ENCODE measurements at places on chromosomes 2 and 18.

- no peak for DNase-seq
These were observed 94.6 kb downstream of the CERS6 start for GRCh38 chr2:168550670-168551069.

GRCh38 chr2:241601841-241602240, 35.1 kb downstream of the THAP4 start:
- DNase-seq = no peak

DNA sequence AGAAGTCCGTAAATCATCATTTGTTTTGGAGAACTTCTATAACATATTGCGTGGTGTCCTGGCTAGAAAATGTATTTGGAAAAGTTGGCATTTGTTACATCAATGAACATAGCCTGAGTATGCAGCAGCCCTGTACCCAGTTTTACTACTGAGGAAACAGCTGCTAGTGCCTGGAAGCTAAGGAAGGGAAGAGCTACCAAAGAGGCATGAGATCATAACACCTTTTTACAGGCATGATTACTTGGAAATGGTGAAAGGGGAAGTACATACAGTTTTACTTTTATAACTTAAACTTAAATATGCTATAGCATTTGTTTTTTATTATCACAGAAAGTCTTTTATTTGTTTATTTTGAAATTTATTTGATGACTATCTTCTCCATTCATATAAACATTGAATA, 128.4 kb upstream of the MC4R start:
- DNase-seq = no peak

DNA sequence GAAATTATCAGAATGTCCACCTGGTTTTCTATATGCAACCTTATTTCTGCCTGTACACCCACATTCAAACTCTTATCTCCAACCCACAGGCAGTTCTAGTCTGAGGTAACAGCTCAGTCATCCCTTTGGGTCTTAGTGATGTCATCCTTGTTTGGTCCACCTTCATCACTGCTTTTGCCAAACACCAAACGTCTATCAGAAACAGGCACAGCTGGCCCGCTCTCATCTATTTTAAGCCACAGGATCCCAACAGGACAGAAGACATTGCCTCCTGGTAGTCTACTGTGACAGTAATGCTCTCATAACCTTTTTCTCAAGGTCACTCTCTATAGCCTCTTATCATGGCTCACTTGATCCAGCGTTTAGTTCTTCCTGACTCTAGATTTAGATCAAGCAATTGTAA, 99.0 kb upstream of the CHAC2 start:
- DNase-seq = no peak

DNA sequence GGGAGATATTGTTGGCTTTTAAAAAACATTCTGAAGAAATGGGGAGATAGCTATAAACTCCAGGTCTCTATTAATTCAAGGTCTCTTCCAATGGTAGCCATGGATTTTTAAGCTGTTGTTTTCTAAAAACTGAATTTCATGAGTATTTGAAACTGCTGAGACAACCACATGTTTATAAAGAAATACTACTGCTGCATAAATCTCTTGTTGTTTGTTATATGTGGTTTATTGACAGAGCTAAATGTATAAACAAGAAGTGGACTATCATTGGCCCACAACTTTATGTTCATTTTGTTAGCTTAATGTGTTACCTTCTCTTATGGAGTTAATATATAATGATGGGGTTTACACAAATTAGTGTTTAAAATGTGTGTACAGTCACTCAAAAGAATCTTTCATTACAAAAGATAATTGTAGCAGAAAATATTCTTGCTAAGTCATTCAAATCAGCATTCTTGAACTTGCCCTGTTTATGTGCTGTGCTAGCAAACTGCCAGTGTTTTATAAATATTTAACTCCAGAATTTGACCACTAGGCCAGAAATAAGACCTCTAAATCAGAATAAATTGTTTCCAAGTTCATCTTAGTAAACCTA, 242.1 kb downstream of the TMX3 start:
- no peak for DNase-seq

DNA sequence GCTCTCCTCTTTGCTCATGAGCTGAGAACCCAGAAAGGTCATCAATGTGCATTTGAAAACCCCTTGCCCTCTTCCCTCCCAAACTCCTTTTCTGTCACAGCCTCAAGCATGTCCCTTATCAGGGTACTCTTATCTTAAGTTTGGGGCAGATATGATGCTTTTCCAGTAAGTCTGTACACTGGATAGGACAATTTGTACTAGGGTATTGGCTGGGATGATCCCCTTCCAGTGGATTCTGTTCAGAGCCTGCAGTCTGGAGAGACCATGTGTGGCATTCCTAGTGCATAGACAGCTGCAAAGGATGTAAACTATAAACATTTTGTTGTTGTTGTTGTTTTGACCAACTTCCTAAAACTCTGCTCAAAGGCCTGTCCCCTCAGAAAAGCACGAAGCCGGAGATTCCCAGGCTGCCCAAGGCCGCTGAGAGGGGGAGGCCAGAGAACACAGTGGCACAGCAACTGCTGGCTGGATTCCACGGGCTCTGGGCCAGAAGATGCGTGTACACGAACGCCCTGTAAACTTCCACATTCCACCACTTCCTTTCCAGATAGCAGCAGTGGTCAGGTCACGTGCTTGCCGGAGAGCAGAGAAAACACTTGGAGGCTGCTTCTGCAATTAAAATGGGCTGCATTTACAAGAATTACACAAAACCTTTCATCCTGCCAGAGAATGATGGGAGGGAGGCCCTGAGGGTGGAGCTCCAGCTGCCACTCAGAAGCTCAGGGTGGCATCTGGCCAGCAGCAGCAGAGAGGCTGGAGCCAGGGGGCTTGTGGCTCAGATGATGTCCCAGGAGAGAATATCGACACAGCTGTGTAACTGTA, 42.1 kb downstream of the BMP10 start:
- peak; percentile 90 for DNase-seq

DNA sequence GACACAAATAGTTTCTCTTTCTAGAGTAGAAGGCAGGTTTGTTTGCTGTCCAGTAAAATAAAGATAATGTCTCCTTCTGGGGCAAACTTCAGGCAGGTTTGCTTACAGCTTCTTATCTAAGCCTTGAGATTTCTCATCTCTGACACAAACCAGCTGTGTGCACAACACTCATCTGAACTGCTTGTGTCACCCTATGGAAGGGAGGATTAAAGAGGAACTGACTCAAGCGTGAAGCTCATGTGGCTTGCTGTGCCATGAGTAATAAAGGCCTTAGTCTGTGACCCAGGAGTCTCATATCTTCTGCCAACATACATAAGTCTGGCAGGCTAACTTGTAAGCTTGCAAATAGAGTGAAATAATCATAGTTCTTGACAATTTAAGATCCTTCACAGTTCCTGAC, 24.2 kb upstream of the CPO start:
- peak; percentile 97 for DNase-seq

DNA sequence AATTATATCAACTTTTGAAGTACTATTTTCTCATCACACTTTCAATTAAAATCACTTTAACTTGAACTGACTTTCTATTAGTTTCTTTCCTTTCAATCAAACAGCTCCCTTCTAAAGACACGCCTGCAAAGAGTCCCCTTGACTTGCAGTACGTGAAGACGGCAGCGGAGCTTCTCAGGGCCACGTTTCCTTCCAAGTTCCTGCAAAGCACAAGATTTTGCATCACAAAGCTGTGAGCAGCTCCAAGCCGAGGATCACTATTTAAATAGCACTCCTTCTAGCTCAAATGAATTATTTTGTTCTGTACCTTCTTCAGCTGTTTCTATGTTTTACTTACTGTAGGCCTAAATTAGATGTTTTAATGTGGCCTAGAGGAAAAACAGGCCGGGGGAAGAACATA, 30.8 kb downstream of the SH3YL1 start:
- DNase-seq = no peak

DNA sequence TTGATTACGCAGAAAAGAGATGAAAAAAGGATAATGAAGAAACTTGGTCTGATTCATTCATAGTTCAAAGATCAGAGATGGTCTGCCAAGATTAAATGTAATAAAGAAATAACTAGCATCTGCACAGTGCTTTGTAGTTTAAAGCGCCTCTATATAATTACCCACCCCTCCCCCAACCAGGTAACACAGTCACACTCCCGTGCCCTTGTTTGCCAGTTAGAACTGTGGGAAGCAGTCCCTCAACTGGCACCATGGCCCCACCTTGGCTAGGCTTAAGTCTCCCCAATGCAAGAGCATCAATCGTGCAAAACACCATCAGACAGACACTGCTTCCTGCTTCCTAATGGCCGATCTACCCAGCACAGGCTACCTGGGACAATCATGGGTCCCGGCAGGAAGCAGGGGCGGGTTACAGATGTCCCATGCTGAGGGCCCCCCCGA, 11.6 kb downstream of the ADCY3 start:
- DNase-seq = no peak

GRCh38 chr2:43107679-43108078, 118.7 kb downstream of the ZFP36L2 start:
- DNase-seq = no peak

DNA sequence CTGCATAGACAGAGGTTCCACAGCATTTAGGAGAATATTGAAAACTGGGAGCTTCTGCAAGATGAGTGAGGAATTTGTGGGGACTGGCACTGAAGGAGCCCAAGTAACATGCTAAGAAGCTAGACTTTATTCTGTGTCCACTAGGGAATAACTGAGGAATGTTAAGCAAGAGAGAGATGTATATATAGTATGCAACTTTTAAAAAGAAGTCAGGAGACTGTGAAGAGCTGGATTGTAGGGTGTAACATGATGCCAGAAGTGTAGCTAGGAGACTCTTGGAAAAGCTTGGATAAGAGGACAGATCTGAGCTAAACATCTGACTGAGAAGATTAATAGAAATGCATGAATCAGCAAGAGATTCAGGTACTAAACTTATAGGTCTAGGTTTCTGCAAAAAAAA, 270.6 kb upstream of the MMADHC start:
- peak; percentile 15 for DNase-seq

GRCh38 chr2:46135958-46136357, 161.2 kb upstream of the EPAS1 start:
- peak; percentile 6 for DNase-seq

DNA sequence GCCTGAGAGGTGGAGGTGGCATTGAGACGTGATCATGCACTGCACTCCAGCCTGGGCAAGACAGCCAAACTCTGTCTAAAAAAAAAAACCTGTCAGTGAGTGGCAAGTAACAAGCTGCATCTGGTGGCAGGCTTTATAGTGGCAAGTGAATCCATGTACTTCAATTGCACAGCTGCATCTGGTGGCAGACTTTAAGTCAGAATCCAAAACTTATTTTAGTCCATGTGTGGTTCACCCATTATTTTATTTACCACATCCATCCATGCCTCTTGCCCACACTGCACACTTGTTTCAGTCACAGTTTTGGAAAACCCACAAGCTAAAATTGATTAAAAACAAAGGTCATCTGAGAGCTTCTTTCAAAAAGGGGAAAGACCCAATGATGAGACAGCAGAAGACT, 1636.4 kb upstream of the NXPH2 start:
- DNase-seq = no peak

DNA sequence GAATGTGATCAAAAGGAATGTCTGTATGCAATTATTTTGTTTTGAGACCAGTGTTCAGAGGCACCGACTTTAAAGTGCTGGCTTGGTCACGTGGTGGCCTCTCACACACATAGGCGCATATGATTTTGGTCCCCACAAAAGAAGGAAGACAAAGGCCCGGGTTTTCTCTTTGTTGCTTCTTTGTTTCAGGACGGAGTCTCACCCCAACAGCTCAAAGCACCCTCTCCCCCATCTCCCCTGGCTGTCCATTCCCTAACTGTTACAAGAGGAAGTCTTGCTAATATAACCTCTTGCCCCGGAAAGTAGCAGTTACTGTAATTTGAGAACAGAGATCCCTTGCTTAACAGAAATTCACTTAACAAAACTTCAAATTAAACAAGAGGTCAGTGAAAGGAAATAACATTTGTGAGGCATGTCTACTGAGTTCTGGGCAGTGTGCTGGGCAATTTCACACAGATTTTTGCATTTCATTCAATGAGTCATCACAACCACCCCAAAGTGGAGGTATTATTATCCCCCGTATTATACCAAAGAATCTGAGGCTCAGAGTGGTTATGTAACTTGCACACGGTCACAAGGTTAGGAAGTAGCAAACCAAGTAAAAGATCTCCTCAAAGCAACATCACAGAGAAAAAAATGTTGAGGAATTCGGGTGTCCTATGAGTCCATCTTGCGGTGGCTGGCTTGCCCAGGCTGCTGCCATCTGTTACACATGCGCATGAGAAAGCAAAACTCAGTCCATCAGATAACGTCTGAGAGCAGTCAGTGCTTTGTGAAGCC, 75.8 kb downstream of the SDC1 start:
- peak; percentile 74 for DNase-seq

- no peak for DNase-seq
These were observed 26.6 kb upstream of the TEX44 start for GRCh38 chr2:231565887-231566594.

DNA sequence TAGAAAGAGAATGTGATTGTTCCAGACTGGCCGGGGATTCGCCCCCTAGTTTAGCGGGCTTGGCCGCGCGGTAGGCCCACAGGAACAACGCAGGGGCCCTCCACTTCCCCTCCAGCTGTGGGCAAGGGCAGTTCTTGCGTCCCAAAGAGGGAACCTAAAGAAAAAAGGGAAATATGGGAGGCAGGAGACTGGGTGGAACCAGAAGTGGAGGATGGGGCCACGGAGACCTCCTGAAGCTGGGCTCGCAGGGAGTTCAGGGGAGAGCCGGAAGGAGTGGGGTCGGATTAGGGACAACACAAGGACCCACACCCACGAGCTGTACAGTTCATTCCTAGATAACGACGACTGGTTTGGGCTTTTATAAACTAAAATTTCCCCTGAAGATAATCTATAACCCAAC, 18.2 kb downstream of the GNLY start:
- DNase-seq = no peak

DNA sequence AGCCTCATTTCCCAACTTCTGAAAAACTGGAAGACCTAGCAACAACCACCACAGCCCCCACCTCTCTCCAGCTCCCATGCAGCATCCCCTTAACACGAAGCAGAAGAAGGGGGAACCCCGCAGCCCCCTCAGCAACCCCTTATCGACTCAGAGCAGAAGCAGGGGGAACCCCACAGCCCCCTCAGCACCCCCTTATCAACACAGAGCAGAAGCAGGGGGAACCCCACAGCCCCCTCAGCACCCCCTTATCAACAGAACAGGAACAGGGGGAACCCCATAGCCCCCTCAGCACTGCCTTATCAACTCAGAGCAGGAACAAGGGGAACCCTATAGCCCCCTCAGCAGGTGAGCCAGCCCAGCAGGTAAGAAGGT, 6.7 kb downstream of the SLC66A2 start:
- DNase-seq = no peak

- no peak for DNase-seq
These were observed 54.7 kb downstream of the BCL2 start for GRCh38 chr18:63264871-63265270.
